Dorsolateral prefrontal cortex (tissue), 122 donors: ENCODE measurements at places on chromosomes 16 and 17. TPM values are rescaled to one million over a fixed set of nuclear protein-coding genes. Genes with fewer than 3 reads are reported as not detected.

CACNG1 gene
- not detected for total RNA-seq

TAT gene
- 0.19 TPM for total RNA-seq

ITGAD gene
- total RNA-seq = not detected

ZNF287 gene
- total RNA-seq = 18.7 TPM

PRR35 gene
- not detected for total RNA-seq

GJC1 gene
- 13.0 TPM for total RNA-seq
